ENCODE measurements at places on chromosomes 2 and 18. TPM values are rescaled to one million over a fixed set of nuclear protein-coding genes. Genes with fewer than 3 reads are reported as not detected.

DNA sequence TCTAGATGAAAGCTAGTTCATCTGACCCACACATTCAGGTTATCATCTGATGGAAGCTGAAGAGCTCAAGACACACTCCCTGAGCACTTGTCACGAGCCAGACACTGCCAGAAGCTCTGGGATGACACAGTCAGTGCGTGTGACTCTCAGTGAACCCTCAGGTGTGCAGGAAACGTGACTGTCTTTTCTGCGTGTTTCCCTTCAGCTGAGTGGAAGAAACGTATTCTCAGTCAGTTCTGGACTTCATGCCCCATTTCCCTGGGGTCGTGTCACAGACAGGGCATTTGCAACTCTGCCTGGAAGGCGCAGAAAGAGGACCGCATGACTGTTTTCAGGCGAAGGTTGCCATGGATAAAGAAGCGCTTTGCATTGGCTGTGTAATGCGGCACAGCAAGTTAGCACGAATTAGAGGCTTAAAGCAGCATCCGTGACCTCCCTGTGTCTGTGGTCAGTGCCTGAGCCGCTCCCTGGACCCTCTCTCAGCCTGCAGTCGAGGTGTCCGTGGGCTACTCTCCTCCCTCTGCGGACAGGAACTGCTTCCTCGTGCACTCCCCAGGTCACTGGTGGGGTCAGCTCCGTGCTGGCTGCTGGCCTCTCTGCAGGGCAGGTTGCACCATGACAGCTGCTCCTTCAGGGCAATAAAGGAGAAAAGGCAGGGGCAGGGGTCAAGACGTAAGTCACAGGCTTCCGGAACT lies 3.3 kb upstream of the ALLC start:
- H3K4me3 ChIP-seq: no peak overlapping the region
- H3K27ac ChIP-seq: no peak overlapping the region
- peaks cover 3% of the 10 kb centered on the region for H3K27me3 ChIP-seq
- no peak for DNase-seq

The KDM3A gene
- 99.2 TPM for total RNA-seq

GRCh38 chr18:45690975-45691815 lies 32.8 kb upstream of the SLC14A1 start:
- no peaks in the 10 kb centered on the region for H3K27me3 ChIP-seq
- H3K4me3 ChIP-seq: no peak overlapping the region

The HOXD1 gene
- not detected for total RNA-seq

- H3K27me3 ChIP-seq: peaks cover 32% of the 10 kb centered on the region
- H3K4me3 ChIP-seq: no peak overlapping the region
- H3K36me3 ChIP-seq: no peaks in the 10 kb centered on the region
- H3K4me1 ChIP-seq: peaks cover 6% of the 10 kb centered on the region
These were observed 667 bp downstream of the REEP1 start for GRCh38 chr2:86336675-86337243.

GRCh38 chr2:189522435-189523151 lies 58.0 kb downstream of the SLC40A1 start:
- no peak overlapping the region for H3K4me3 ChIP-seq
- H3K27ac ChIP-seq: no peak overlapping the region
- H3K27me3 ChIP-seq: no peaks in the 10 kb centered on the region
- no peaks in the 10 kb centered on the region for H3K4me1 ChIP-seq
- H3K36me3 ChIP-seq: no peaks in the 10 kb centered on the region

Measured in B cell (primary cell).